ENCODE measurements at places on chromosomes 4 and X. TPM values are rescaled to one million over a fixed set of nuclear protein-coding genes. Genes with fewer than 3 reads are reported as not detected.

TFDP3 gene
- not detected for total RNA-seq

PROM1 gene
- total RNA-seq: not detected

FGF16 gene
- total RNA-seq: under 0.01 TPM

LGI2 gene
- under 0.01 TPM for total RNA-seq

LRRC66 gene
- total RNA-seq: 0.37 TPM

CXCL11 gene
- total RNA-seq: not detected

MAGED4B gene
- total RNA-seq: 5.1 TPM

CPXCR1 gene
- not detected for total RNA-seq

MED14 gene
- 20.1 TPM for total RNA-seq

CACNA1F gene
- total RNA-seq: not detected

CCDC158 gene
- not detected for total RNA-seq

TREX2 gene
- 2.7 TPM for total RNA-seq

GAGE12F gene
- total RNA-seq: not detected

NOX1 gene
- total RNA-seq: not detected

RPS6KA3 gene
- 37.5 TPM for total RNA-seq

IL1RAPL1 gene
- total RNA-seq: 0.39 TPM

GLOD5 gene
- total RNA-seq: not detected

PKD2 gene
- total RNA-seq: 45.0 TPM

L1CAM gene
- total RNA-seq: 0.39 TPM

PLAC1 gene
- not detected for total RNA-seq

DCAF12L2 gene
- total RNA-seq: 0.39 TPM

GABRE gene
- 13.6 TPM for total RNA-seq

DRP2 gene
- total RNA-seq: under 0.01 TPM

TMEM164 gene
- 19.7 TPM for total RNA-seq

BOD1L1 gene
- total RNA-seq: 21.7 TPM

CSAG3 gene
- not detected for total RNA-seq

TLR8 gene
- not detected for total RNA-seq

DMD gene
- total RNA-seq: 1.8 TPM

ADH7 gene
- total RNA-seq: not detected

HTN3 gene
- total RNA-seq: not detected

SPANXD gene
- total RNA-seq: not detected

KIT gene
- 0.78 TPM for total RNA-seq

SERPINA7 gene
- total RNA-seq: not detected

NHSL2 gene
- 0.78 TPM for total RNA-seq

IL3RA gene
- total RNA-seq: not detected

All from subcutaneous preadipocyte (primary cell).